NCI-H1105 treated with DMSO at 0.1 percent for 48 hours (cell line): ENCODE measurements at places on chromosomes 5 and 9.
A peak's percentile ranks its signal among the peaks of the same experiment; 100 is the strongest.

DNA sequence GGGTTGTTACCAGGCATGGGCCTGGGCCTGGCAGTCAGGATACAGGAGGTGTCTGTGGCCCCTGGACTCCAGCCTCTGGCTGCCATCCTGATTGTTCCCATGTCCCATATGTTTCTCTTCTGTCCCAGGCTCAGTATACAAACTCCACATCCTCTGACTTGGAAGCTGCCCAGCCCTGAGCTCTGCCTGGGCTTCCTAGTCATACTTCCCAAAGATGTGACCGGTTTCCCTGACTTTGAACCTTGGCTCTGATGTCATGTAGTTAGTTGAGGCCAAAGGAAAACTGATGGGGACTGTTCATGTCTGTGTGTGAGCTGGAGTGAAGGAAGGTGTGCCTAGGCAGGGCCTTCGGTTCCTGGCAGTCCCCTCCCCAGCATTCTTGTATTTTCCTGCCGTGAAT lies 50.4 kb downstream of the CYSTM1 start:
- no peak for DNase-seq

- peak; percentile 12 for DNase-seq
Observed at GRCh38 chr5:137220523-137220927, 278.6 kb downstream of the SPOCK1 start.

GRCh38 chr9:134994926-134995791 lies 77.4 kb upstream of the FCN1 start:
- DNase-seq: no peak

- peak; percentile 7 for DNase-seq
Observed at GRCh38 chr9:33619666-33620404, 95.8 kb downstream of the ANKRD18B start.

DNA sequence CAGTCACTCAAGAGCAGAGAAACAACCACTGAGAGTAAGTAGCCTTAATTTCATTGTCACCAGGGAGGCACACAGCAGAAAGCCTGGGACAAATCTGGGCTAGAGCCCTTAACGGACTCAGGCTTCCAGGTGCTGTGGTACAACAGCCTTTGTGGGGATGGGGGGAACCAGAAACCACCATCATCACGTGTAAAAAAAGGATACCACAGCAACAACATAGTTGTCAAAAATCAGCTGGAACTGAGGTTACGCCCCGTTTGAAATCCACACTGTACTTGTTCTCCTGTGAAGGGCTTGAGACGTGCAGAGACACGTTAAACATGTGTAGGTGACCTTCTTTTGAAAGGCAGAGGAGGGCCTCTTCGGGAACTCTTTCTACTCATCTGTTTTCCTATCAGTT lies 16.6 kb upstream of the PLPP1 start:
- DNase-seq: peak; percentile 14

GRCh38 chr9:5665059-5665458 lies 36.2 kb downstream of the RIC1 start:
- no peak for DNase-seq

- DNase-seq: peak; percentile 78
Observed at GRCh38 chr9:92808726-92809451, 44.3 kb upstream of the BICD2 start.

DNA sequence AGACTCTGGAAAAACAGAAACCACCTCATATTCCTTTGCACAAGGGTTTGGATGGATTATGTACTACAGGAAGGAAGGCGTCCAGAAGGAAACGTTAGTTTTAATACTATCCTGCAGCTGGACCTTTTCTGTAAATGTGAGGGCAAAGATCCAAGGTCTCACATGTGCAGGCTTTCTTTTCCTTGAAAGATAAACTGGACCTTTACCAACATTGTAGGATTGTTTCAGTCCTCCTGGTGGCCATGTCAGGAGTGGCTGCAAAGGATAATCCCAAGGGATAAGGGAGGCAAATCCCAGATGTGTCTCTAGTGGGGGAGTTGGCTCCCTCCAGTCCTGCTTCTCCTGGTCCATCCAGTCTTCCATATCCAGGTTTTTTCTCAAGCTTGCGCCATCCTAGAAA lies 397.5 kb downstream of the HTR1A start:
- DNase-seq: peak; percentile 8

GRCh38 chr5:7916171-7916804 lies 47.3 kb downstream of the MTRR start:
- DNase-seq: no peak

DNA sequence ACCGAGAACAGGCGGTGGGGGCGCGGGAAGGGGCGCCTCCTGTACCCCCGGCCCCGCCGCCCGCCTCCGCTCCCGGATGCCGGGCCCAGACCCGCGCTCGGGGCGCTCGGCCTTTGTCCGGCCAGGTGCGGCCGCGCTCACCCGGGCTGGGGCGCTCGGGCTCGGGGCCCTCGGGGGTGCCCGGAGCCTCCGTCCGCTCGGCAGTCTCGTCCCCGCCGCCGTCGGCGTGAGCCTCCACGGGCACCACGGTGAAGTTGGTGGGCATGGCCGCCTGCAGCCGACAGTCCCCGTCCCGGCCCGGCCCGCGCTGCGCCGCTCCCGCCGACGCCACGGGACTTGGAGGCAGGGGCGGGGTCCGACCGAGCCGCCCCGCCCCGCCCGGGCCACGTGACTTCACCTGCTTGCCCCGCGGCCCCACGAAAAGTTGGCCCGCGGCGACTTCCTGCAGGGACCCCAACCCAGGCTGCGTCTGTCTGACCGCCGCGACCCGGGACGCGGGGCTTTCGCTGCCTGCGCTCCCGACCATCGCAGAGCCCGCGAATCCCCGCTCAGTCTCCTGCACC lies at the start of gene SLC12A7:
TSS of gene SLC12A7 (minus strand) at position 337 of the 563 bp plus-strand sequence. CDS start at position 265, 72 bp downstream.
- peak; percentile 17 for DNase-seq

DNA sequence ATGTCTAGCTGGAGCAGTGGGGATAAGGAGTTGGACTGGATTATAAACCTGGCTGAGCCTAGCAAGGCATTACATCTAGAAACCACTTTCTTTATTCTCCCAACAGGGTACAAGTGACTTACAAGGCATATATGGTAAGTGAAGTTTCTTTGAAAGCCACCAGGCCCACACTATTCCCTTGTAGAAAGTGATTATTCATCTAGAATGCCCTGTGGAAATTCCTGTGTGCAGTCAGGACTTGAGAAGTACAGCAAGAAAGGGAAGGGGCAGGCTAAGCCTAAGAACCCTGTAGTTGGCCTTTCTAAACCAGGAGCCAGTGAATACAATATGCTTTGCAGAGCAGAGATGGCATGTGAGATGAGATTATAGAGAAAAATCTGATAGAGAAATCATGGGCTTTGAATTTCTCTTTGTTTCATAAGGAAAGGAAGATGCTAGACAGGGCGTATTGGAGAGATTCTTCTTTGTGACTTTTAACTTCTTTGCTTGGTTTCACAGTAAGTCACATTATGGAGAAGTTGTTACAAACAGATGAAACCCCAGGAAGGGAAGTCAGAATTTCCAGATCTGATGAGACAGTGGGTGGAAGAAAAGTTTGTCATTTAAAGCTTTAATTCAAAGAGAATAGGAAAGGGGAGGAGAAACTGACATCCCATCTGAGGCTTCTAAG lies 321.7 kb downstream of the NDUFS4 start:
- no peak for DNase-seq

DNA sequence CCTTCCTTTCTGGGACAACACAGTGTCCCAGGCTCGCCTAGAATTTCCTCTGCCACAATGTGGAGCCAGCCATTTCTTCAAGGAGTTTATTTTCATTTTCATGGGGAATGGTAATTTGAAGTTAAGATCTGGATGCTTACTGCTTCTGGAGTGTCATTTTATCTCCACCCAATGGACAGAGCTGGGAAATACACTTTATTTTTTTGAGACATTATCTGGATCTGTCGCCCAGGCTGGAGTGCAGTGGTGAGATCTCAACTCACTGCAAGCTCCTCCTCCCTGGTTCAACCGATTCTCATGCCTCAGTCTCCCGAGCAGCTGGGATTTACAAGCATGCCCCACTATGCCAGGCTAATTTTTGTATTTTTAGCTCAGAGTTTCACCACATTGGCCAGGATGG lies 12.7 kb upstream of the THG1L start:
- DNase-seq: peak; percentile 9

GRCh38 chr9:132948482-132949050 lies 4.2 kb upstream of the TSC1 start:
- DNase-seq: no peak

- DNase-seq: no peak
Observed at GRCh38 chr9:82091100-82091499, 102.5 kb downstream of the SPATA31D1 start.

GRCh38 chr9:19828576-19829109 lies 39.8 kb upstream of the SLC24A2 start:
- peak; percentile 61 for DNase-seq

GRCh38 chr9:135821733-135822373 lies 85.5 kb downstream of the CAMSAP1 start:
- no peak for DNase-seq

- no peak for DNase-seq
Observed at GRCh38 chr9:104700306-104700705, 6.0 kb downstream of the OR13D1 start.

GRCh38 chr5:144144956-144145751 lies 25.3 kb downstream of the YIPF5 start:
- peak; percentile 86 for DNase-seq

DNA sequence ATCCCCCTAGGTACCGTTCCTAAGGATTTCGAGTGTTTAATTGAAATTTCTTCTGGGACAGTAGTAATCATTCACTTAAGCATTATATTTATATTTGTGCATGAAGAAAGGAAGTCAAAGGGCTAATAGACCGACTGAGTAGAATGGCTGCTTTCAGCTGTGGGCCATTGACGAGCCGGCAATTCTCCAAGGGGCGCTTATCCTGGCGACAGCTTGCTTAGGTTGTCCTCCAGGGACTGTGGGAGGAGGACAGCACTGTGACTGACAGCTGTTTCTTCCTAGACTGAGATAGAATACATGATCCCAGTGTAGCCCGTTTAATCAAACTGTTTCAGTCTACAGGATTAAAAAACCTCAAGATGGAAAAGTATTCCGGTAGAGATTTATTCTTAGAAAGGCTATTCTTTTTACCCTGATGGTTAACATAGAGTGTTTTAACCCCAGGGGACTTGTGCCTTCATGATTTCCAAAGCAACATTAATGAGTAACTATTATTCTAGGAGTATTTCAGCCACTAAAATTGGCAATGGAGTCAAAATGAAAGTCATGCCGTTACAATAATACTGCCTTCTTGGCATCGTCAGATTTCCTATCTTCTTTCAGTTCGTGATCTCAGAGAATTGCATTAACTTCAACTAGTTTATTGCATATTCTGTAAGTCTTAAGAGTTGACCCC lies 943.1 kb upstream of the WWC1 start:
- DNase-seq: no peak

DNA sequence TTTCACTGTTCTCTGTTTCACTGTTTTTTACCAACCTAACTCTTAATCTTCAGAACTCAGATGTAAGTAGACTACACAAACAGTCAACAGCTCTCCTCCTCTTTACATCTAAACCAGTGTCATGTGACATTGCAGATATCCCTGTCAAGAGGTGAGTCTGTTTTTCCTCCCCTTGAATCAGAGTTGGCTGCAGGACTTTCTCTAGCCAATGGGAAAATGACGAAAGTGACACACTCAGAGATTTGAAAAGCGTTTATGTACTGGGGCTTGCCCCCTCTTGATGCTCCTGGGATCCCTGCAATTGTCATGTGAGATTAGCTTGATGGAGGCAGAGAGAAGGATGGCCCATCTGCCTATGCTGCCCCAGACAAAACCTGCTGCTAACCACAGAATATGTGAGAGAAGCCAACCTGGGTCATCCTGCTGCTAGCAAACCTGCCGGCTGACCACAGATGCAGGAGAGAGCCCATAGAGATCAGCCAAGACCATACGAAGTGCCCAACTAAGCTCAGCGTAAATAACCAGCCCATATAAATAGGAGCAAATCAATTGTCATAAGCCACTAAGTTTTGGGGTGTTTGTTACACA lies 111.1 kb downstream of the ASTN2 start:
- DNase-seq: no peak

GRCh38 chr5:142063376-142063775 lies 45.2 kb upstream of the NDFIP1 start:
- no peak for DNase-seq

DNA sequence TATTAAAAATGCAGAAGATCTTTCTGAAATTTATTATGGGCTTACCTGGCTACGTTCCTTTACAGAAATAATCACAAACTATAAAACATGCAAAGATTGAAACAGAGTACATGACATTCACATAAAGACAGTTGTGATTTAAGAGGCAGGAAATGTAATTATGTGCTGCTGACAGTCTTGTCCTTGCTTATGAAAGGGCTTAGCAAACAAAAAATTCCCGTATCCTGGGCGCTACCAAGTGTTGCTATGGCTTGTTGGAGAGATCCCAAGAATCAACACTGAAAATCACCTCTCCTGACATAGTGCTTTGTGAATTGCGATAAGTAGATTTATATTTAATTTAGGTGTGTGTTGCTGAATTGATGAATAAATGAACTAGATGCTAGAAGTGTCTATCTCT lies 352.5 kb upstream of the C9orf72 start:
- peak; percentile 77 for DNase-seq

- no peak for DNase-seq
Observed at GRCh38 chr9:76687861-76688391, 76.3 kb upstream of the PCA3 start.

GRCh38 chr5:120985526-120985925 lies 521.4 kb downstream of the PRR16 start:
- no peak for DNase-seq

GRCh38 chr5:39201160-39201780 lies 18.1 kb downstream of the FYB1 start:
- DNase-seq: no peak

- DNase-seq: no peak
Observed at GRCh38 chr5:16983022-16983639, 47.0 kb upstream of the MYO10 start.

DNA sequence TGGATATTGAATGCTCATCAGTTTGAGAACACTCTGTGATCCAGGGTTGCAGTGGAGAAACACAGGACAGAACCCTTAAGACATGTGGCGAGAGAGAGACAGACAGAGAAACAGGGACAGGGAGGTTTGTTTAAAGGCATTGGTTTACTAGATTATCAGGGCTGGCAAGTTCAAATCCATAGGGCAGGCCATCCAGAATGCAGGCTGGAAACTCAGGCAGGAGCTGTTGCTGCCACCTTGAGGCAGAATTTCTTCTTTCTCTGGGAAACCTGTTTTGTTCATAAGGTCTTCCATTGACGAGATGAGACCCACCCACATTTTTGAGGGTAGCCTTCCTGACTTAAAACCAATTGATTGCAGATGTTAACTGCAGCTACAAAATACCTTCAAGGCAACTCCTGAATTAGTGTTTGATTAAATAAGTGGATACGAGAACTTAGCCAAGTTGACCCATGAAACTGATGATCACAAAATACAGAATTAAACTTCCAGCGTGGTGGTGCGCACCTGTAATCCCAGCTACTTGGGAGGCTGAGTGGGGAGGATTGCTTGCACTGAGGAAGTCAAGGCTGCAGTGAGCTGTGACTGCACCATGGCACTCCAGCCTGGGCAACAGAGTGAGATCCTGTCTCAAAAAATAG lies 55.9 kb downstream of the NSUN2 start:
- DNase-seq: peak; percentile 66

DNA sequence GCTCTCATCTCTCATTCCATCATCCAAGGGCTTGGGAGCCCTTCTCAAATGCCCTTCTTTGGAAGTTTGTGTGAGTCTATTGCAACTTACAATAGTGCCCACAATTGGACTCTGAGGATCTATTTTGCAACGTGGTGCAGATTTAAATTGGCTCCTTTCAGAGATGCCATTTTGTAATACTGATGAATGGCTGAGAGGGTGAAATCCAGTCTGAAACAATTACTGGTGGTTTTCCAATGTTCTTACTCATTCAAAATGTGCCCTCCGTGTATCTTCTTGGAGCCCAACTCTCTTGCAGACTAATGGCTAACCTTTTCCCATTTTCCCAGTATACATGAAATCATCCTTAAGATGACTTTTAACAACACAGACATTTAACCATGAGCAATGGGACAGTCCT lies 6.1 kb downstream of the ZNF462 start:
- DNase-seq: no peak

GRCh38 chr5:154708846-154709245 lies 46.3 kb upstream of the LARP1 start:
- no peak for DNase-seq
